Ureter (tissue), 1 donor: ENCODE measurements at places on chromosomes 13 and 19.
A peak's percentile ranks its signal among the peaks of the same experiment; 100 is the strongest.

DNA sequence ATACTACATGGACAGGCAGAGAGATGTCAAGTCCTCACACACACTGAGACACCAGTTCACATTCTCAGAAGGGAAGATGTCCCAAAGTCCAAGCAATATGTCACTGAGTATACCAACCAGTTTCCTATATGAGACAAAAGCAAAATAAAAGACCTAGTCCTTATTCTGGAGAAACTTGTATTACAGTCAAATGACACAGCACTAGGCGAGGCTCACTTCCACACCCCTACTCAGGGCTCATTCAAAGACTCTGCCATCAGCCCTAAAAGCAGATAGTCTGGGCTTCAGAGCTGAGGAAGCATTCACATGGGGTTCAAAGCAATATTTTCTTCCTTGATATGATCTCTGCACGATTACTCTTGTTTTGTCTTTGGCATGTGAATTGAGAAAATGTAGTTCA, 129.9 kb upstream of the UBL3 start:
- DNase-seq = no peak

GRCh38 chr19:7914598-7915045, at the start of gene TGFBR3L:
TSS of gene TGFBR3L (plus strand) at chr19:7914830.
- no peak for DNase-seq

GRCh38 chr13:101648766-101649487, 196.5 kb downstream of the ITGBL1 start:
- no peak for DNase-seq

GRCh38 chr19:46082728-46083050, 41.8 kb downstream of the IGFL3 start:
- DNase-seq = no peak

GRCh38 chr13:110231348-110232047, 75.5 kb downstream of the COL4A1 start:
- peak; percentile 8 for DNase-seq

GRCh38 chr19:52533901-52534300, 6.4 kb downstream of the ZNF808 start:
- DNase-seq = no peak

DNA sequence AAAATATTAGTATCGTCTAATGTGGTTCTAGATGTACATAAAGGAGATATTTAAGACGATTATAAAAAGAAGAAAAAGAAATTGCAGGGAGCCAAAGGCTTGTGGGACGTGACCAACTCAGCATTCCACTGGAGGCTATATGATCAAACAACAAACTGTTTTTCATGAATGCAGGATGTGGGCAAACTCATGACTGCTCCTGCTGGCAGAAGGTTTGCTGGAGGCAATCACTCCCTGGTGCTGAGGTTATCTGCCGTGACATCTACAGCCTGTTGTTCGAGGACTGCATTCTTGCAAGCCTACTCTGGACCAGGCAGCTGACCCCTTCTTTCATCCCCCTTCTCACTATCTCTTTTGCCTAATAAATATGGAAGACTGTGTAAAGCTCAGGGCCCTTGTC, 518.1 kb downstream of the UQCRFS1 start:
- no peak for DNase-seq

DNA sequence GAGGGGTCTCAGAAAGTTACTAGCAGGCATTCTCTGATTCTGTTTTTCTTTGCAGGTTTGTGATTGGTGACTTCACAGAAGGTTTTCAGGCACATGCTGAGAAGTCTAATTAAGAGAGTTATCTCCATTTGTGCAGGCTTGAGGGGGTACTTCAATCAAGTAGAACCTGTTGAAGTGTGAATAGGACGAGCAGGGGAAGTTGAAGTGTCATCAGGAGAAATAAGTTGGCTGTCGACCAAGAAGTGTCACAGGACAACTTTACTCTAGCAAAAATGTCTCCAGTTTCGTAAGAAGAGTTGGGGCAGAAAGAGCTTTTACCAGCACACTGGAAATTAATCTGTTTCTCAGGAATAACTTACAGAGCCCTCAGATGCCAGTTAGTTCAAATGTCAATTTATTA, 576.5 kb upstream of the SLITRK5 start:
- no peak for DNase-seq

- no peak for DNase-seq
Measured at GRCh38 chr13:68257111-68257842, 1027.1 kb upstream of the PCDH9 start.

DNA sequence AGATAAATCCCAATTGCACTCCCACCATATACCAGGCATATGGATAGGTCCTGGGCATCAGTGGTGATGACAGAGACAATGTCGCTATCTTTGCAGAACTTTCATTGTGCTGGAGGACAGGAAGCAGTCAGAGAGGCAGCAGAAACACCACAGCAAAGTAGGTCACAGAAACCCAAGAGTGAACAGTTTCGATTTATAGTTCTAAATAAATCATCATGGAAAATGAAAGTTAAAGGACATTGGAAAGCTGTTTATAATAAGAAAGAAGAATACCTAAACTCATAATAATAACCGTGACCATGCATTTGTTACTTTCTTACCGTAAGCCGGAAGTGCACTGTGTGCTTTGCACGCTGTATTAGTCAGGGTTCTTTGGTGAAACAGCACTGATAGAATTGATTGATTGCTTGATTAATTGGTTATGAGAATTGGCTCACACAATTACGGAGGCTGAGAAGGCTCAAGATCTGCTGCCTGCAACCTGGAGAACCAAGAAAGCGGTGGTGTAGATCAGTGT, 38.9 kb downstream of the ALOX5AP start:
- no peak for DNase-seq

DNA sequence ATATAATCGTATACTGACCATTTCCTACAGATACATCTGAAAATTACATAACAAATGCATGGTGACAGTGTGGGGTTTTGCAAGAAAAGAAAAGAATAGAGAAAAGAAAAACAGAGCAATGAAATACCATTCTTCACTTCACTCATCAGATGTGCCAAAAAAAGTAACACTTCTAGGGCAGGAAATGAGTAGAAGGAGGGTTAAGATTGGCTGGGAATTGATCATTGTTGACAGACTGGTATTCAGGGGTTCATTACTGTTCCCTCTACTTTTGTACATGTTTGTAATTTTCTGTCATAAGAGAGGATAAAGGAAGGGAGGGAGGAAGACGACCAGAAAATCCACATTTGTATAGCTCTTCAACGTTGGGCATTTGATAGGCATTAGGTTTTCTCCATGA, 31.5 kb downstream of the ABCC4 start:
- no peak for DNase-seq

DNA sequence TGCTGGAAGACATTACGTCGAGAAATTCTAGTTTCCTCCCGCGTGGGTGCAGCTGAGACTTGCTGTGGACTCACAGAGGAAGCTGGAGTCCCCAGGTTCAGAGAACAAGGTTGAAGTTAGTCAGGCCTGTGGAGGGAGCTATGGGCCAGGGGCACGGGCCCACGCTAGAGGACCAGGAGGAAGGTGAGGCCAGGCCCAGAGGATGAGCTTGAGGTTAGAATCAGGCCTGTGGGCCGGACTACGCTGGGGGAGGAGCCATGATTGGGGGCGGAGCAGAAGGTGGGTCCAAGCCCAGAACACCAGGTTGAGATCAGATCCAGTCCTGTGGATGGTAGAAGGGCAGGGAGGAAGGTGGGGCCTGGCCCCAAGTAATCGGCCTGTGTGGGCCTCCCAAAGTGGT, 32.6 kb downstream of the ZNF846 start:
- no peak for DNase-seq
